ENCODE measurements at places on chromosomes 6 and 20.

GRCh38 chr20:4013041-4013440, 2.3 kb downstream of the RNF24 start:
- DNase-seq, result no peak

- DNase-seq, result no peak
Observed at GRCh38 chr6:127690092-127690491, 113.1 kb downstream of the C6orf58 start.

GRCh38 chr6:31935021-31935420, 7.5 kb downstream of the C2 start:
- no peak for DNase-seq

GRCh38 chr6:90471263-90471662, 115.6 kb downstream of the MAP3K7 start:
- no peak for DNase-seq

DNA sequence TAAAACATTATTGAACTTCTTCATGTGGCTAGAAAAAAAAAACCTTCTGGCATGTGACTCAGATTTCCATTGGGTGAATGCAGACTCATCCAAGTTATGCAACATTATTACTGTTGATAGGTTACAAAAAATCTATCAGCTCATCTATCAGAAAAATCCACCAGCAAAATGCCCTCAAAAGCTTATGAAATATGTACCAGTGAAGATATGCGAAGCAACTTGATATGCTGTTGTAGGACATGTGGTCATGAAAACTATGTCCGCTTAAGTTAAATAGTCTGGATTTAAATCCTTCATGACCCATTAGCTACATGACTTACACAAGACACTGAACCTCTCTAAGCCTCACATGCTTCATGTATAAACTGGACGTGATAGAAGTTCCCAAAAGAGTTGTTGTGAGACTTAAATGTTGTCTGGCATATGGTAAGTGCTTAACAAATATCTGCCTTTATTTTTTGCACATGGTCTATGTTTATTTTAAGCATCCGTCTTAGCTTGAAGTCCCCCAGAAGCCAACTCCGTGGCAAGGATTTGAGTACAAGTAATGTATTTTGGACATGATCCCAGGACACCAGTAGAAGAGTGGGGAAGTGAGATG, 12.5 kb upstream of the BFSP1 start:
- no peak for DNase-seq

GRCh38 chr20:44601801-44602204, 19.4 kb downstream of the PKIG start:
- DNase-seq, result no peak

DNA sequence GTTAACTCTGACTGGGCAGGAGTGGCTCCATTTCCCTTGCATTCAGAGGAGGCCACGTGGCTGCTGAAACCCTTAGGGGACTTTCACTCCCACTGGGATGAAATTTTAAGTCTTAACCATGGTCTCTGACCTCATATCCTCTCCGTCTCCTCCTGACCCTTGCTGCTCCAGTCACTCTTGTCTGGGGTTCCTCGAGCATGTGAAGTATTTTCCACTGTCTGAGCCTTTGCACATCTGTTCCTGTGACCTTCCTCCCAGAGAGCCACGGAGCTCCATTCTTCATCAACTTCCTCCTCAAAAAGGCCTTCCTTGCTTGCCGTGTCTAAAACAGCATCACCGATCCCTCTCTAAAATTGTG, 153.0 kb upstream of the UST start:
- DNase-seq, result no peak

DNA sequence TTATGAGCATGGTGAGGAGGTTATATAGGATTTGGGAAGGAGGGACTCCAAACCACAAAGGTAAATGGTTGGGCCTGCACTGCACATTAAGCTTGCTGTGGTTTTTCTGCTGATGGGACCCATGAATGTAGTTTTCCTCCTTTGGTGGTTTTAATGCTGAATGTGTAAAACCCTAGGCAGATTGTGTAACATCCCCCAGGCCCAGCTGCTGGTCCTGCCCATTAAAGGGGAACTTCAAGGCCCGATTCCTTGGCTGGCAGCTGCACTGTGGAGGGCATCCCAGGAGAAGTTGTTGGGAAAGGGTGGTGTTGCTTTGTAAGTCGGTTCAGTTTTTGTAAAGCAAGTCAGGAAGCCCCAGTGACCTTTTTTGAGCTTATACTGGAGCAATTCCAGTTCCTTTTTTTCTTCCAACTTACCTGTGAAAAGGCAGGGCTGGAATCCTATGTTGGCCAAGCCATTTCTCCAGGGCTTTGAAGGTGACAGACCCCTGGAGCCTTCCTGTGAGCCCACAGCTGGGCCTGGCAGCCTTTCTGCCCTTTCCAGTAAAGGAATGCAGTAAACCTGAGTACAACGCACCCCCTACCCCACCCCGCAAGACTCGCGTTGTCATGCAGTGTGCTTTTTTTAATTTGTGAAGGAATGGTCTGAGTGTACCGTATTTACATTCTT, 43.1 kb upstream of the NAA20 start:
- DNase-seq, result no peak

DNA sequence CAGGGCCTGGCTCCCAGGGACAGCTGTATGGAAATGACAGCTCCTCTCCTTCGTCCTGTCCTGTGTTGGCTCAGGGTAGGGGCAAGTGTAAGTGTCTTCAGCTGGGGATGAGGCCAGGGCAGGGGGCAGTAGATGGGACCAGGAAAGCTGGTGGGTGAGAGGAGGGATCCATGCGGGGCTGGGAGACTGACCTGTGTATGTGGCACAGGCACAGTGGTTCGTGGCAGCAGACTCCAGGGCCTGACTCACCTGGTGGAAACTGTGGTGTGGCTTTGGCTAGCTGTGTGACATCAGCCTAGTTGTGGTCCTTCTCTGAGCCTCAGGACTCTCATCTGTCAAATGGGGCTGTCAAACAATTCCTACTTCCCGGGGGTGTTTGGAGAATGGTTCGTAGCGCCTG, 13.7 kb upstream of the SCRT2 start:
- no peak for DNase-seq

DNA sequence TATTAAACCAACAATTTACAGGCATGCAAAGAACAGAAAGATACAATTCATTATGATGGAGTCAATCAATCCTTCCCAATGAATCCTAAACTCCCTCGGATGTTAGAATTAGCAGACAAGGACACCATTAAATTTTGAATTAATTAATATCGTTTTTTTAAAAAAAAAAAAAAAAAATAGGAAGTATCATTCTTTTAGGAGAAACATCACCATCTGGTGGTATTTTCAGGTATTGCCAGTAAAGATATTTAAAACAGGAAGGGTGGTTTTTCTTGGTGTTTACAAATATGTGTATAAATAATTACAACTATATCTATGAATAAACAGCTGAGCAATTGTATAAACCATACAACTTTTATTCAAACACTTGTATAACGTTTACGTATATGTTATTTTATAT, 564.4 kb downstream of the HAO1 start:
- DNase-seq, result no peak

- DNase-seq, result no peak
Observed at GRCh38 chr6:3376893-3377535, 79.8 kb downstream of the SLC22A23 start.

- no peak for DNase-seq
Observed at GRCh38 chr20:36241678-36242077, 5.4 kb downstream of the AAR2 start.

DNA sequence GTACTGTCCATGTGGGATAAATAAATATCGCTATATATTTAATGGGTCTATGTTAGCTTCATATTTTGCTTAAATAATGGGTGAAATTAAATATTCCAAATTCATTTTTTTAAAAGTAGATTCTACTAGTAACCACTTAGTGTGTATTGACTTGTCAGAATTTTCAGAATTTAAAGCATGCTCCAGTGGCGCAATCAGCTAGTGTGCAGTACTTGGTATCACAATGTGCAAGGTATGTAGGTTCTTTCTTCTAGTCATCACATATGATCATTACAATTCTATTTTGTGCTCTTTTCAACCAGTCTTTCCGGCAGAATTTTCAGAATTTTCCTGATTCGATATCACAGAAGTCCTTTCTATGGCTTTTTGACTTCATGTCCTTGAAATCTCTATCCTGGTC, 32.6 kb downstream of the PDE7B start:
- no peak for DNase-seq

DNA sequence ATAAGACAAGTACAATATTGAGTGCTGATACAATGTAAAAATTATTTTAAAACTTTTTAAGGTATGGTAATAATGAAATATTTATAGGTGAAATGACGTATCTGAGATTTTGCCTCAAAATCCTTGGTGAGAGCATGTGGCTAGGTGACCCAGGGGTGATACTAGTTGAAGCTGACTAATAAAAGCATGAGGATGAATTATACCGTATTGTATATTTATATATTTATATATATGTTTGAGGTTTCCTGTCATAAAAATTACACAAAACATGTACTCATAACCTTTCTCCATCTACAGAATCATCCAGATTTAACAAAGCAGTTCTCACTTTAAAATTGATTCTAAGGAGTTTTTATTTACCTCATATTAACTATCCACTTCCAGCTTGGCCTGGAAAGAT, 358.1 kb downstream of the CDKAL1 start:
- no peak for DNase-seq

GRCh38 chr20:38345643-38346042, 639 bp upstream of the LBP start:
- DNase-seq, result no peak

GRCh38 chr6:163392533-163392932, 22.0 kb upstream of the QKI start:
- no peak for DNase-seq

GRCh38 chr20:1831606-1832005, 63.6 kb upstream of the SIRPA start:
- DNase-seq, result no peak

DNA sequence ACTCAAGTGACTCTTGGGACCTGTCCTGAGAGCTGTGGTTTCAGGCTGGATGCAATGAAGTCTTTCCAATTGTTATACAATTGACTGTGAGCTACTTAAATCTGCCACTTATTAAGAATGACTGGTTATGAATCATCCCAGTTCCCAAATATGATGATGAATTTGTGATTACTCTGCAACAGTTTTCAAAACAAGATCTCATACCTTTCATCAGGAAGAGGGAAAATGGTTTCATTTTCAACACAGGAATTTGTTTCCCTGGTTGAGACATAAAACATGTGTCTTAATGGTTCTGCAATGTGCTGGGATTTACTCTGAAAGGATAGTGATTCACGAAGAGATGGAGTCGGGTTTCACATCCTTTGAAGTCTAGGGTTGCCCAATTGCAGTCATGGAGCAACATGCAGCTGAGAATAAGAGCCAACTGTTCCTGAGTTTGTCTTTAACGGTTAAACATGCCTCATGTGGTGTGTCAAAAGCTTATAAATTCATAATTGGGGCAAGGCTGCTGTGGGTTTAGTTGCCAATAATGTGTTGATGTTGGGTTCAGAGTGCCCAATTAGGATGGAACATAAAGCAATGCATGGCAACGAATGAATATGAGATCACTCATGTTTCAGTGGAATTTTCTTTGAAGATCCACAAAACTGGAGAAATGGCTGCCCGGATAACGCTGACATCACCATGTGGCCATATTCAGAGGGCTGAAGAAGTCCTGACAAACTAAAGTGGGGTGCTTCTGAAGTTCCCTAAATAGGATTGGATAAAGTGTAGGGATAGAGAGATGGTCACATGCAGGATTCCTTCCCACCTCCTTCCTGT, 41.0 kb downstream of the CYP24A1 start:
- no peak for DNase-seq

GRCh38 chr6:35601331-35602132, 87.2 kb downstream of the FKBP5 start:
- DNase-seq, result no peak

DNA sequence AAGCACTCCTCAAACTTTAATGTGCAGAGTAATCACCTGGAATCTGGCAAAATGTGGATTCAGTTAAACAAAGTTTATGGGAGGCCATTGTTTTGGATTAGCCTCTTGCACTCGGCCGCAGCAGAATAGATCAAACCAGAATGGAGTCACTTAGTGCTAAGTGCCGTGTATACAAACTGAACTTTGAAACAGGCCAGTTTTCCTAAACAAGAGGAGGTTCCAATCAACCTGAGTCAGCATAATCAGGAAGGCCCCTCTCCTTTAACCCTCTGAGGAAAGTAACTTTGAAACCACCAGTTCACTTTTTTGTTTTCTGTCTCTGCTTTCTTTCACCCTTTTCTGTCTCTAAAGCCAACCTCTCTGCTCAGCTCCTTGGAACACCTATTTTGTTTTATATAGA, 92.2 kb downstream of the UST start:
- no peak for DNase-seq

DNA sequence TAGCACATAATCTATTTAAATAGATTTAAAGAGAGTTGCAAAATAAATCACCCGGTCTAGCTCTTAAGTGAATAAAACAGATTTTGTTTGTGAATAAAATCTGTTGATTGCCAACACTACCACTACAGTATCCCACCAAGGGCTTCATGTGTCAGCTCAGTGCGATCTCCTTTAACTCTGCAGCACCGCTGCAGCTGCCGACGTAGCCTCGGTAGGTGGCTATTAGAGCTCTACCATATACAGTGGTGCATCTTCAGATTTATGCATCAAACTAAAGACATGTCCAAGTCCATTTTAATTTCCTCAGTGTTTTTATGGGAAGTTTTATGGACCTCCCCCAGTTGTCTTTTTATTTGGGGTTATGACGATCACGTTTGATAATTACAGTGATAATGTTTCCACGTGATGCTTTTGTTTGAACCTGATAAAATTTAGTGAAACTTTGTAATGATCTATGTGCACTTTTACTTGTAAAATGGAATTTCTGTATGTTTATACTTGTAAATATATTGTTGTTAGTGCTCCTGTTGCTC, 26.7 kb downstream of the ECI2 start:
- DNase-seq, result no peak

- peak; percentile 25 for DNase-seq
Observed at GRCh38 chr6:46781478-46782378, 11.5 kb upstream of the MEP1A start.

DNA sequence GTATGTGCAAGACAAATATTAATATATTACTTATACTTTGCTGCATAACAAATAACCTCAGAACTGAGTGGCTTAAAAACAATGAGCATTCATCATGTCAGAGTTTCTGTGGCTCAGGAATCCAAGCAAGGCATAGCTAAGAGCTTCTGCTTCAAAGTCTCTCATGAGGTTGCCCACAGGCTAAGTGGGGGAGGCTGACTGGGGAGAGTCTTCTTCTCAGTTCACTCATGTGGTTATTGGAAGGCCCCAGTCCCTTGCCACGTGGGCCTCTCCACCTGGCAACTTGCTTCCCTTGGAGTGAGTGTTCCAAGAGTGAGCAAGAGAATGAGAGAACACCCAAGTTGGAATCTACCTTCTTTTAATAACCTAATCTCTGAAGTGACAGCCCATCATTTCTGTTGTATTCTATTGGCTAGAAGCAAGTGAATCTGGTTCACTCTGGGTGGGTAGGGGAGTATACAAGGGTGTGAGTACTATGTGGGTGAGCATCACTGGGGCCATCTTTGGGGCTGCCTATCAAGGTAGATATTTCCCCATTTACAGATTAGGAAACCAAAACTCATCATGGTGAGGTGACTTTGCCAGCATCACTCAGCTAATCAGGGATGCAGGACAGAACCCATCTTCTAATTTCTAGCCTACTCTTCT, 36.0 kb downstream of the DNAH8 start:
- no peak for DNase-seq

- no peak for DNase-seq
Observed at GRCh38 chr6:14912226-14912625, 333.6 kb upstream of the JARID2 start.
